Ammon's horn (tissue), 1 donor: ENCODE measurements at places on chromosomes 3 and 15.

GRCh38 chr3:45135959-45136358, 10.2 kb downstream of the CDCP1 start:
- peak; percentile 36 for DNase-seq

DNA sequence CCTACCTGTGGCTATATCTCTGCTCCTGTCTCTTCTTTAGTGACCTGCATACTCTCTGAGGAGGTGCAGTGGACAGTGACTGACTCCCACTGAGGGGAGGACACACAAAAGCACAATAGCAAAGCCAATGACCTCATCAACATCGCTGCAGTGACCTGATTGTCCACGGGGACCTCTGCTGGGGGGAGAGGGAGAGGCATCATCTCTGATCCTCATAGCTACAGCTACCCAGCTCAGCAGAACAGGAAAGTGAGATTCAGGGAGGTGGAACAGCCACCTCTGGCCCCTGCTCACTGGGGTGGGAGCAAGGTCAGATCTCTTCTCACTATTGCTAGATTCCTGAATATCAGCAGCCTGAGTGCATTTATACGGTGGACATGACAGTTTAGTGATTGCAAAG, 179.2 kb downstream of the ATP10A start:
- no peak for DNase-seq

DNA sequence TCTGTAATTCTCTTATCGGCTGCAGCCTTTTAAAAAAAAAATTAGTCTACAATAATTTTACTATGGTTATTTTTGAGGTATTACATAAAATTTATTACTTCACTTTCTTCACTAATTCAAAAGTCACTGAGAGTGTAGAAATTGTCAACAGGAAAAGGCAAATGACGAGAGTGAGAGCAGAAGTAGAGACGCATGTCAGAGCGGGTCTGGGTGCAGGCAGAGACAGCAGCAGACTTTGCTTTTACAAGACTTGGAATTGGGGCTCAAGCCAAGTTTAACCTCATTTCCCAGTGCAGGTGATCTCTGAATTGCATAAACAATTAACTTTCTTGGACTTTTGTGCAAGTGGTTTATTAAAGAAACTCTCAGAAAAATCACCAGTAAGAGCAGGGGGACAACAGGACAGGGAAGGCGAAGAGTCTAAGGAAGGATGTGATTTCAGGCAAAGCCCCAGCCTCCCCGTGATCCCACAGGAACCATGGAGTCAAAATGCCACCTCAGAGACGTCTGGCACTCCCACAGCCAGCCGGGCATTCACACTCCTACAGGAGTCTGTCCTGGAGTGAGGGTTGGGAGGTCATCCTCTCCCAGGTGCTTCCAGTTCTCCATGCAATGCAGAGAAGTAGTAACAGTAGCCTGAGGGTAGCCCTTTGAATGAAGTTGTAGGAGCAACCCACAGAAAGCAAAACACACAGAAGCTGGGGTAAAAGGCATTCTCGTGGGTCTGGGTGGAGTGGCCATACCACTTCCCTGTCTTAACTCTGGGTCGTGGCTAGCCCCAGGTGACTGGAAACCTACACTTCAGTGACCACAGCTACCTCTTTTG, 274.0 kb upstream of the TGFBR2 start:
- no peak for DNase-seq

GRCh38 chr15:31609258-31609681, 282.6 kb downstream of the KLF13 start:
- DNase-seq = no peak

DNA sequence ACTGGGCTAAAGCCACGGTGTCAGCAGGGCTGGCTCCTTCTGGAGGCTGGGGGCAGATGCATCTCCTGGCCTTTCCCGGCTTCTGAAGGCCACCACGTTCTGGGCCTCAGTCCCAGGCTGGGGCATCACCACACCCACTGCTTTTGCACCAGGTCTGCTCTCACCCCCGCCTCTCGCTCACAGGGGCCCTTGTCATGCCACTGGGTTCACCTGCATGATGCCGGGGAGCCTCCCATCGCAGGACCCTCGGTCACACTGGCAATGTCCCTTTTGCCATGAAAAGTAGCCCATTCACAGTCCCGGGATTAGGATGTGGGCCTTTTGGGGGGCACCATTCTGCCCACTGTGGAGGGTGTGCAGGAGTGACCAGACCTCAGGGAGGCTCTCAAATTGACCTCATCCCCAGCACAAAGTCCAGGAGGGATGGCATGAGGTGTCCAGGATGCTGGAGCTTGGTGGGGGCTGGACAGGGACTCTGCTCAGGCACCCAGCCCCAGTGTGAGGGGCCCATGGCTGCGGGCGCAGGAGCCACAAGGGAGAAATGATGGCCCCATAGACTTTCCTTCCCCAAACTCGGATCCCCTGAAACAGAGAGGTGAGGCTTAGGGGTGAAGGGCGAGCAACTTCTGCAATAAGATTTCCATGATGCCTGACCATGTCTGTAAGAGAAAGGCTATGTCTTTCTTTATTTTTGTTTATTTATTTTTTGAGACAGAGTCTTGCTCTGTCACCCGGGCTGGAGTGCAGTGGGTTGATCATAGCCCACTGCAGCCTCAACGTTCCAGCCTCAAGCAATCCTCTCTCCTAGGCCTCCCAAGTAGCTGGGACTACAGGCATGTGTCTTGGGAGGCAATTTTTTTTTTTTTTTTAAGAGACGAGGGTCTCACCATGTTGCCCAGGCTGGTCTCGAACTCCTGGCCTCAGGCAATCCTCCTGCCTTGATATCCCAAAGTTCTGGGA, 189.1 kb downstream of the GOLGA6L6 start:
- DNase-seq = peak; percentile 11

GRCh38 chr3:170709046-170709445, 123.2 kb upstream of the SLC7A14 start:
- DNase-seq = no peak

DNA sequence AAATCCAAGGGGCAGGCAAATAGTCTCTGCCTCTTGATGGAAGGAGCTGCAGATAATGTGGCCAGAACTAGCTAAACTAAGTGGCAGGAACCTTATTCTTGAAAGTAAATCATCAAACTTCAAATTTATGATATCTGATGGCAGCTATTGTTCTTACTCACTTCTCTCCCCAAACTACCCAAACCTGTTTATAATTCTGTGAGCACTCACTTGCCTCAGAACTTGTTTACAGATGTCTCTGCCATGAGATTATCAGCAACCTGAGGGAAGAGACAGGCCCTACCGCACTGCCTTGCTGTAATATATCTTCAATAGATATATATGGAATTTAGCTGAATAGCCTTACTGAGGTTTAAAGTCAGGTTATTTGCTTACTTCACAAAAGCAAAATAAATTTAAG, 2.2 kb upstream of the B3GALNT1 start:
- DNase-seq = no peak

DNA sequence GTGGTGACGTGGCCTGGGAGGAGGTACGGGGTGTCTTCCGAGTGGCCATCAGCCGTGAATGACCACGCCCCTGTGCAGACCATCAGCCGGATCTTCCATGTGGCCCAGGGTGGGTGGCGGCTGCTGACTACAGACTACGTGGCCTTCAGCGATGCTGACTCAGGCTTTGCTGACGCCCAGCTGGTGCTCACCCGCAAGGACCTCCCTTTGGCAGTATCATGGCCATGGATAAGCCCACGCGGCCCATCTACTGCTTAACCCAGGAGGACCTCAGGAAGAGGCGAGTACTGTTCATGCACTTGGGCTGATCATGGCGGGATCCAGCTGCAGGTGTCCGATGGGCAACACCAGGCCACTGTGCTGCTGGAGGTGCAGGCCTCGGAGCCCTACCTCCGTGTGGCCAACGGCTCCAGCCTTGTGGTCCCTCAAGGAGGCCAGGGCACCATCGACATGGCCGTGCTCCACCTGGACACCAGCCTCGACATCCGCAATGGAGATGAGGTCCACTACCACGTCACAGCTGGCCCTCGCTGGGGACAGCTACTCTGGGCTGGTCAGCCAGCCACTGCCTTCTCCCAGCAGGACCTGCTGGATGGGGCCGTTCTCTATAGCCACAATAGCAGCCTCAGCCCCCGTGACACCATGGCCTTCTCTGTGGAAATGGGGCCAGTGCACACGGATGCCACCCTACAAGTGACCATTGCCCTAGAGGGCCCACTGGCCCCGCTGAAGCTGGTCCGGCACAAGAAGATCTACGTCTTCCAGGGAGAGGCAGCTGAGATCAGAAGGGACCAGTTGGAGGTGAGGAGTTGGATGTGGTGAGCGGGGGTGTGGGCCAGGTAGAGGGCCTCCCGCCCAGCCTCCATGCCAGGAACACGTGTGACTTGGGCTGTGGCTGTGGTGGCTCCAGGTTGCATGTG, 178.4 kb downstream of the TBC1D2B start:
- no peak for DNase-seq

GRCh38 chr3:61820306-61820992, 259.1 kb downstream of the PTPRG start:
- no peak for DNase-seq

DNA sequence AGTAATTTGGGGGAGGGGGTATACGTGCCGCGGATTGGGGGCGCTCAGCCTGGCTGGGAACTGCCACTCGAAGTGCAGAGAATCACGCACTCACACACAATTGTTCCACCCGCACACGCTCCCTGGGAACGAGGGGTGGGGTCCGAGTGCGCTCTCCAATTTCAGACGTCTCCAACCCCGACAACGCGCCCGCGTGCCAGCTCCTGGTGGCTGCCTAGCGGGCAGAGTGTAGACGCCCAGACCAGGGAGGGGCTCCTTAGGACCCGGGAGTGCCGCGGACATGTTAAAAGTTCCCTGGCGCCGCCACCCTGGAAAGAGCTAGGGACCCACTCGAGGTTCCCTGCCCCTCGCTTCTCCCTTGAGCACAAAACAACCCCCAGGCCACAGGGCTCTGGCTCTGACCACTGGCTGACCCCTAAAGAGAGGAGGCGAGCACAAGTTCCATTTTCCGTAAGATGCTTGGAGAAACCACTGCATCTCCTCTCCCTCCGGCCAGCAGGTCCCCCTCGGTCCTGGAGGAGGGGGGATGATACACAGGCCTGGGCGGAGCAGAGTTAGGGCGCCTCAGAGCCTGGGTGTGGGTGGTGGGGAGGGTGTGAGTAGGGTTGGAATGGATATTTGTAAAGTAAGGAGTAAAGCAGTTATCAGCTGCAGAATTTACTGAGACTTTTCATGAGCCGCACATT, 894 bp upstream of the ANKRD63 start:
- DNase-seq = no peak

- no peak for DNase-seq
These were observed 44.9 kb downstream of the CPN2 start for GRCh38 chr3:194306109-194306686.

- DNase-seq = no peak
These were observed 20.8 kb downstream of the CCR1 start for GRCh38 chr3:46187341-46187700.

DNA sequence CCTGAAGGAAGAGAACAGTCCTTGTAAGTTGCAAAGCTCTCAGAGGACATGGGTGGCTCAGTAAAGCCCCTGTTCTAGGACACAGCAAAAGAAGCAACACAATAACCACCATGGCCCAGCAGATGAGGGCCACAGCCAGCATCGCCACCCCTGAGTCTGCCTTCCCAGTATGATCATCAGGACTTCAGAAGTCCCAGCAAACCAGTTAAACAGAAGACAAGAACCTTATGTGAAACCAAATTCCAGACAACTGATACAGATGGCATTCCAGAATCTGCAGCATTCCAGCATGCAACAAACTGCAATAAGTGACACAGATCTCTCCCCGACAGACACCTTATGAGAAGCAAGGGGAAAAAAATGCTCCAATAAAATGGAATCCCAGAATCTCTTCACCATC, 30.4 kb downstream of the SPINK8 start:
- no peak for DNase-seq

- no peak for DNase-seq
These were observed 16.1 kb upstream of the ATP8B4 start for GRCh38 chr15:50135031-50135551.

DNA sequence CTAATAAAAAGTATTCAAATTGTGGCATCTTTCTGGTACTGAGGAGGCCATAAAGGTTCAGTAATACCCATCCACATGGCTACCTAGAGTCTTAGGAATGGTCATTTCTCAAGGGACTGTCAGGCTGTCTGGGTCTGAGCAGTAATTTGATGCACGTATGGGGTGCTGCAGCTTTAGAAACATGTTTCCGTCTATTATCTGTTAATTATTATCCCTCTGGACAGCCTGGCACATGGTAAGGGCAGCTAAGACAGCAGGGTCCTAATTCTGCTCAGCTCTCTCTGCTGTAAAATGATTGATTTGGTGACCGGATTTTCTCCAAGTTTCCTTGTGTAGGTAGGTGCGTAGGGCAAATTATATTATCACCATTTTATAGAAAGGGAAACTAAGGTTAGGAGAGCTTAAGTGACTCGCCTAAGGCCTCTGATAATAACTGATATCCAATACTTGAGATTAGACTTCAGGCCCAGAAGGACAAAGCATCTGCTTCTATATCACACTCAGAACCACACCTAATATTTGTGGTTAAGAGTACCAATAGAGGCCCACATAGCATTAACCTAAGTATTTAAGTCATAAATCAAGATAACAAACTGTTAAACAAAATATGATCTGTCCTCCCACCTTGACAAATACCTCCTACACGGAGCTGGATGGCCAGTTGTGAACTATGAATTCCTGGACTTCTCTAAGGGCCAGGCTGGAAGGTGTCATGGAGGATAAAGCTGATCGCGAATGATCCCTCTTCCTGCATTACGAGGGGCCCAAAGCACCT, 2.9 kb upstream of the RAP2B start:
- DNase-seq = no peak

- DNase-seq = no peak
These were observed 770.6 kb upstream of the NR2F2 start for GRCh38 chr15:95559875-95560394.

- DNase-seq = no peak
These were observed 549.5 kb downstream of the DIPK2A start for GRCh38 chr3:144521131-144521530.

DNA sequence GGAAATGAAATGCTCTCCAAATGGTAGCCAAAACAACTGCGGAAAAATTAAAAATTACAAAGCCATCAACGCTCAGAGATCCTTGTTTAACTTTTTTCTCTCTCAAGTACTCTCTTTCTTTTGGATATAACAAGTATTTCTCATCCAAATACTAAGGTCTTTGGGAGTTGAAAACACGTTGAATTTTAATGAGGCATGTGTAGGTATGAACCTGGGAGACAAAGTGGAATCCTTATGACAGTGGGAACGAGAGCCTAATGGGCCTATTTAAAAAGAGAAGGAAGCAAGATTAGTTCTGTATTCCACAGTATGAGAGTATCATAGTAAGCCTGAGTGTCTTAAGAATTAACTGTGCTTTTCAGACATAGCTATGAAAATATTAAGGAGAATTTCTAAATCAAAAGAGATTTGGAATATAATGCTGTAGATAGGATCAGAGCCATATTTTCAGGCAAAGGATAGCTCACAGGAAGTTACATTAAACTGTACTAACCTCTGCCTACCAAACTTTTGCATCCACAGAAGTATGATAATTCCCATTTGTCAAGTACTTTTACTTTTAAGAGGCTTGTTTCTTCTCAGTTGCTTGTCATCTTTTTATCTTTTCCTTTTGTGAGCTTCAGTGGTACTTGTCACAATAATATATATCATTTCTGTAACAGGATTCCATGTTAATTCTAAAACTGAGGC, 759 bp downstream of the CD96 start:
- DNase-seq = no peak

- no peak for DNase-seq
These were observed 9.2 kb upstream of the ATP2B2 start for GRCh38 chr3:10514407-10515069.
